AML-193 (cell line): ENCODE measurements at places on chromosomes 13 and 19.

- DNase-seq: no peak
Measured at GRCh38 chr13:80313668-80314256, 27.2 kb downstream of the SPRY2 start.

- DNase-seq: no peak
Measured at GRCh38 chr13:102255409-102255808, 146.4 kb downstream of the FGF14 start.

GRCh38 chr13:50198508-50198907 lies 183.3 kb downstream of the KCNRG start:
- peak; percentile 88 for DNase-seq

- DNase-seq: no peak
Measured at GRCh38 chr19:2578391-2578890, 102.5 kb downstream of the GADD45B start.

DNA sequence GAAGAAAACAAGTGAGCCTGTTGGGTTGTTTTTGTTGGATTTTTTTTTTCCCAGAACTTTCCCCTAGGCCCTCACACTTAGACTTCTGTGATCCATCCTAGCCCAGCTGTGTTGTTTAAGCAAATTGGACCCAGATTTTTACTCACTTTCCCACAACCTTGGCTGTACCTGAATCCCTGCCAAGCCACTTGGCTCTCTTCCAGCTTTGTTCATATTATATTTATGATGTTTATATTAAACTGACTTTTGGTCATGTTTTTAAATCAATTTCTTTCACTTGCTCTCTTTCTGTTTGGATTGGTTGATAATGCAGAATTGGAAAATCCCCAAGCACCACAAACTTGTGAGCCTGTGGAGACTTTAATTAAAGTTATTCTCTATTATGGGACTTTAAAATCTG lies 16.6 kb downstream of the OLFM4 start:
- DNase-seq: no peak
